ENCODE measurements at places on chromosomes 11 and 22. TPM values are rescaled to one million over a fixed set of nuclear protein-coding genes. Genes with fewer than 3 reads are reported as not detected.

TCF20 gene
- polyA plus RNA-seq = 3.8 TPM

STX3 gene
- polyA plus RNA-seq = 3.5 TPM

GRCh38 chr22:47476231-47476630 lies 713.8 kb downstream of the TBC1D22A start:
- no peak overlapping the region for H3K4me3 ChIP-seq
- H3K27ac ChIP-seq = no peak overlapping the region
- no peaks in the 10 kb centered on the region for H3K36me3 ChIP-seq
- no peak for DNase-seq
- H3K4me1 ChIP-seq = peaks cover 10% of the 10 kb centered on the region
- H3K27me3 ChIP-seq = no peaks in the 10 kb centered on the region

DNA sequence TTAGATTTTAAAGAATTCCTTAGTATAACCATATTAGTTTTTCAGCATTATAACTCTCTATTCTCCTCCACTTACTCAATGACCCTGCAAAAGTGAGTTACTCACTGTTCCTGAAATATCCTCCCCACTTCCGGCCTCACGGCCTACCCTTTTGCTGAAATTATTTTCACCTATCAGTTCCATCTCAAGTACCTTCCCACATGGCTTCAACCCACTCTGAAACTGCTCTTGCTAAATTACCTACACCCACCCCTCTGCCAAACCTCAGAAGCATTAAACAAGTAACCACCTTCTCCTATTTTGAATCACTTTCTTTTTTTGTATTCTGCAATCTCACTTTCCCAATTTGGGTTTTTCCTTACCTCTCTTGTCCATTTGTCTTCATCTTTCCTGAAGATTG lies 37.7 kb downstream of the OR5P2 start:
- H3K36me3 ChIP-seq = no peaks in the 10 kb centered on the region
- no peak for DNase-seq
- H3K27ac ChIP-seq = no peak overlapping the region
- H3K4me1 ChIP-seq = no peaks in the 10 kb centered on the region
- H3K27me3 ChIP-seq = no peaks in the 10 kb centered on the region

OR5P2 gene
- not detected for polyA plus RNA-seq

DNA sequence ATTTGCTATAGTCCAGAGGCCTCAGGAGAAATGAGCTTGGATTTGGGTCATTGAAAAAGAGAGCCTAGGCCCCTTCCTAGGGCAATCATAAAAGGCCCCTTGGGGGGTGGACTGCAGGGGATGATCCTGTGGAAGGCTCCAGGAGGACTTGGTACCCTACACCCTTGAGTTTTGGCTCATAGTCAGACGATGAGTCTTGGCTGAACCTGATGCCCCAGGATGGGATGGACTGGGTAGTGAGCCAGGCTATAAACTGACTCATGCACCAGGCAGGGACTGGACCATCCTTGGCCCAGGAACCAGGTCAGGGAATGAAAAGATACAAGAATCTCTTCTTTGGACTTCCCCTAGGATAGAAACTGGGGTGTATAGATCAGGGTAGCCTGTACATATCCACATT lies 54.2 kb downstream of the NAV2 start:
- H3K27me3 ChIP-seq = no peaks in the 10 kb centered on the region
- no peak for DNase-seq
- no peaks in the 10 kb centered on the region for H3K4me1 ChIP-seq
- no peaks in the 10 kb centered on the region for H3K36me3 ChIP-seq
- H3K27ac ChIP-seq = no peak overlapping the region

FBXO7 gene
- polyA plus RNA-seq = 120 TPM

- H3K27me3 ChIP-seq = no peaks in the 10 kb centered on the region
- H3K27ac ChIP-seq = no peak overlapping the region
- no peaks in the 10 kb centered on the region for H3K4me1 ChIP-seq
- no peaks in the 10 kb centered on the region for H3K36me3 ChIP-seq
- no peak overlapping the region for H3K4me3 ChIP-seq
Measured at GRCh38 chr11:5304046-5304445, 2.3 kb upstream of the OR51B4 start.

DNA sequence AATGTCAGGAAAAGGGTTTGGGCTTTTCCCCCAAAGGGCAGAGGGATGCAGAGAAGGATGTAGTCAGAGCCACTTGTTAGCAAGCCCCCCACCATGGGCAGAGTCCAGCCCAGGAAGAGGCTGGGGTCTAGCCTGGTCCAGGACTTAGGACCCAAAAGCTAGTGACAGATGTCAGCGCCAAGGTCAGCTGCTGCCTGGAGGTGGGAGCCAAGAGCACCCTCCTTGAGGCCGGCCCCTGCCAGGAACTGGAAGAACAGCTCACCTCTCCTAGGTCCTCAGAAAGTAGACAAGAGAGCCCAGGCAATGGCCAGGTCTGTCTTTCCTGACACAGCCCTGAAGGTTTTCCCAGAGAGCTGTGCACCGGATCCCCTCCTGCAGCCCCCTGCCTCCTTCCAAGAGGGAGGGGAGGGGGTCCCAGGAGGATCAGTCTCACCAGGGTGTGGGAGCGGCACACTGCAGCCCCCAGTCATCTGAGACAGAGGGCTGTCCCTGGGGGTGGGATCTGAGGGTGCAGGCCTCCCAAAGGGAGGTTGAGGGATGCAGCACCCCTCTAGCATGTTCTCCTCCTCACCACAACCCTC lies 14.6 kb upstream of the ARHGEF17 start:
- no peaks in the 10 kb centered on the region for H3K27me3 ChIP-seq
- no peak for DNase-seq
- H3K36me3 ChIP-seq = no peaks in the 10 kb centered on the region
- no peaks in the 10 kb centered on the region for H3K4me1 ChIP-seq

OR8G5 gene
- not detected for polyA plus RNA-seq
